Stimulated activated CD8-positive, alpha-beta memory T cell treated with anti-CD3 and anti-CD28 coated beads, Interleukin-2, amount 100 ng/mL, for 1 hour (primary cell): ENCODE measurements at places on chromosomes 7 and 10.
A peak's percentile ranks its signal among the peaks of the same experiment; 100 is the strongest.

- DNase-seq, result no peak
Observed at GRCh38 chr7:44284216-44284615, 41.2 kb downstream of the CAMK2B start.

- DNase-seq, result no peak
Observed at GRCh38 chr10:5971315-5971832, 6.0 kb downstream of the IL15RA start.

GRCh38 chr7:76133839-76134238, 67.9 kb upstream of the SRRM3 start:
- no peak for DNase-seq

DNA sequence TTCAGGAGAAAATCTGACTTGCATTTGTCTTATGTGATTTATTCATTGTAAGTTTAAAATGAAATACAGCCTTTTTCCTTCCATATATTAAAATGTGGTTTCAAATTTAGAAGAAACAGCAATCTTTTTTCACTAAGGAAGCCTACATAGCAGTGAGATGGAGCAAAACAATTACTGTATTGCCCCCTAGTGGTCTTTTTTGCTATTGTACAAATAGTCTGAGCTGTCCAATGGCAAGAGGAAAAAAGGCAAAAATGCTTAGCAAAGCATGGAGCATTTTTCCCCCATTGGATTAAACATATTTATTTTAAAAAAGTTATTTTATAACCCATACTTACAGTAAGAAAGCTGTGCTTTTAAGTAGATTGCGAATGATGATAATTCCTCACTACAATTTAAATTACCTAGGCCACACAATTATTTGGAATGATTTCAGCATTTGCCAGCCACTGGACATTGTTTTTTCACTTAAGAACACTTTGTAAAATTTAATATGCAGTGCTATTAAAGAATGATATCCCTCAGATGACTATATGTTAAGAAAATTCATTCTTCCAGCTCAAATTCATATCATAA, 119.5 kb downstream of the CPED1 start:
- no peak for DNase-seq

DNA sequence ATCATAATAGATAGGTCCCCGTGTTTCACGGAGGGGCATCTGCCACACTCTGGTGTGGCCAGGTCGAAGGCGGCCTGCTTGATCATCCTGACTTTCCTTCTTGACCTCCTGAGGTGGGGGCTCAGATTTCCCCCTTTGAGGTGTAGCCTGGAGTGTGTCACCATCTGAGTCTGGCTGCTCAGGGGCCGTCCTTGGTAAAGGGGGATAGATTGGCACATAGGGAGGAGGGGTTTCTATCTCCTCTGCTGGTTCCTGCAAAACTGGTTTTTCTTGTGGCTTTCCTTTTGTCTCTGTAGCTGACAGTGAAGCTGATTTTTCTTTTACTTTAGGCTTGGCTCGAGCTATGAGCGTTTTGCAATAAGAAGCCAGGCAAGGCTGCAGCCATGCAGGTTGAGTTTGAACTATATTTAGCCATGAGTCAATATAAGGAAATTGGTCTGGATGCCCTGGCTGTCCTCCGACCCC, 7.1 kb upstream of the ZNF117 start:
- DNase-seq, result no peak

- DNase-seq, result no peak
Observed at GRCh38 chr7:50729962-50730361, 52.7 kb downstream of the GRB10 start.

DNA sequence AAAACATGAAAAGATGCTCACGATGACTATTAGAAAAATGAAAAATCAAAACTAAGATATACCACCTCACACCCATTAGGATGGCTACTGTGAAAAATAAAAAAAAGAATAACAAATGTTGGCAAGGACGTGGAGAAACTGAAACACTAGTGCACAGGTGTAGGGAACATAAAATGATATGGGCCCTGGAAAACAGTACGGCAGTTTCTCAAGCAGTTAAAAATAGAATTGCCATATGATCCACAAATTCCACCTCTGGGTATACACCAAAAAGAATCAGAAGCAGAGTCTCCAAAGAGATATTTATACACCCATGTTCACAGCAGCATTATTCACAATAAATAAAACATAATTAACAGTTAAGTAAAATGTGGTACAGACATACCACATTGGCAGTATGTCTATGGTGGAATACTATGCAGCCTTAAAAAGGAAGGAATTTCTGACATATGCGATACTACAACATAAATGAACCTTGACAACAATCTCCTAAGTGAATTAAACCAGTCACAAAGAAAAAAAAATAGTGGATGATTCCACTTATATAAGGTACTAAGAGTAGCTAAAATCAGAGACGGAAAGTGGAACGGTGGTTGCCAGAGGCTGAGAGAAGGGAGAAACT, 69.7 kb downstream of the KMT2C start:
- no peak for DNase-seq

DNA sequence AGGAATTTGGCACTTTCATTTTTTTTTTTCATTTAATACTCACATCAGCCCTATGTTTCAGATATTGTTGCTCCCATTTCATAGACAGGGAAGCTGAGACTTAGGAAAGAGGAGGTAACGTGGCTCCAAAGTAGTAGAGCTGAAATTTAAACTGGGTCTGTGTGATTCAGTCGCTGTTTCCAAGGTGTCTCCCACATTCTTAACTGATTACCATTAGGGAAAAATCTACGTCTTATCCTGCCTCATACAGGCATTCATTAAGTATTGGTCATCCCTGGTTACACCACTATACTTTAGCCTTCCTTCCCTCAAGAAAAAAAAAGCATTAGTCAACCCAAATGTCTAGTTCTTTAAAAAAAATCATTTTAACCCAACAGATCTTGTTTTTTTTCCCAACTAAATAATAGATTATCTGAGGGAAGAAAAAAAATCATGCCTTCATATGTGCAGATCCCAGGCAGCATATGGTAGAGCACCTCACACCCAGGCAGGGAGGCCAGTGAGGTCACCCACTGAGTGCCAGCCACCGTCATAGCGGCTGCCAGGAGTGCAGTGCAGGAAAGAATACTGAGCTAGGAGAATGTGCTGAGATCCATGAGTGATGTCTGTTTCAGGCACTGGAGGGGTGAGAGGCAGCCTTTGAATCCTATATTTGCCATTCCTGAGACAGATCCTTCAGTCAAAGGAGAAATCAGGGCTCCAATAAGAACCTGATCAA, 59.0 kb upstream of the SORCS3 start:
- DNase-seq, result no peak

GRCh38 chr7:84105586-84105985, 89.0 kb downstream of the SEMA3A start:
- no peak for DNase-seq

DNA sequence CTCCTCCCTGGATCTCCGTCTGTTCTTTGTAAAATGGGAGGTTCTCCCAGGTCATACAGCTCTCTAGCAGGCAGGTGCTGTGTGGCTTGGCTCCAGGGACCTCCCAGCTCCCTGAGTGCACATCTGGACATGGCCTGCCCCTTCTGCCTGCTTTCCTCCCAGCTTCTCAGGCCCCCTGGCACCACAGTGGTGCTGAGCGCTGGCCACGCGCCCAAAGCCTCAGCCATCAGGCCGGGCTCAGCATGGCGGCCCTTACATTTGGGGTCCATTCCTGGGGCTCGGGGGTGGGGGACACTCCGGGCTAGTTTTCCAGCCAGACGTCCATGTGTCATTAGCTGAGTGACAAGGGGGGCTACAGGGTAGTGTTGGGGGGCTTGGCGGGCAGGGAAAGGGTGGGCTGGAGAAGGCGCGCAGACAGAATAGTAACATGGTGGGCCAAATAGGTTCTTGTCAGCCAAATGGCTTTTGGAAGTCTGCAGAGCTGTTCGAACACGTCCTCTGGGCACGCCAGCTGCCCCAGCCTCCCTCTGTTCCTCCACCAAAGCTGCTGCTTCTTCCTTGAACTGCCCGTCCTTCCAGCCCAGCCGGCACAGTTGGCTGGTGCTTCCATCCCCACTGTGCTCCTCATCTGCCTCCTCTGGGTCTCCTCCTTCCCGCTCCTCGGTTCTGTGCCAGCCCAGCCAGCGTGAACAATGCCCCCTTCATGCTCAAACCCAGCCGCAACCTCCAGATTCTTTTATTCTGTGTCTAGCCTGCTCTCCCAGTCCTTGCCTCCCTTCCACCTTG, 65.9 kb downstream of the GOLGA7B start:
- DNase-seq, result no peak

- DNase-seq, result no peak
Observed at GRCh38 chr7:23117841-23118240, 12.3 kb downstream of the KLHL7 start.

GRCh38 chr7:83267141-83267631, 104.5 kb upstream of the PCLO start:
- no peak for DNase-seq

DNA sequence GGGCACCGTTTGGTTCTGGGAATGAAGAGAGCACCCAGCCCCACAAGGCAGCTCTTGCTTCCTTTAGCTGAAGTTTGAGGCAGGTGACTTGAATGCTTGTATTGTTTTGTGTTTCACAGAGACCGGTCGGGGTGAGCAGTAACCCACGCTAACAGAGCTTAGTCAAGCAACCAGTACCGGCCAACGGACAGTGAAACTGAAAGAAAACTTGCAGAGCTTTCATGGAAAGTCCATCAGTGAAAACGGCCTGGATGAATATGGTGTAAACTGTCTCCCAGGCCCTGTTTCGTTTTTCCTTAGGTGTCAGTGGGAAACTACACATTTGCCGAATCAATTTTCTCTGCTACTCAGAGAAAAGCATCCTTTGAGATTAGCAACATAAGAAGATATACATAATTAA, 101.1 kb downstream of the LYZL1 start:
- no peak for DNase-seq

DNA sequence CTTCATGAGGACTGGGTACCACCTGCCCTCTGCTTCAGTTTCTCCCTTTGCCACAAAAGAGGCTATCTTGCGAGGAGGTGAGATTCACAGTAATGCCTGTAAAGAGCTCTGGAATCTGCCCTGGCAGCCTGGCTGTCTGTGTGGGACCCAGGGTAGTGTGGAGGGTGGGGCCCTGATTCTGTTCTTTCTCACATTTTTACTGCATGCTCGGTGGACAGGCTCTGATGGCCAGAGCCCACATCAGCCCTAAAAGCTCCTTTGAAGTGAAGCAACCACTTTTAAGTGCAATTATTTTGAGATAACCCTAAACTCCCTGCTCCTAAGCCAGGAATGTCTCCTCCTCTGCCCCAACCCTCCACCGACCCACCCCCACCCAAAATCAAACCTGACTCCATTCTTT, 92.1 kb upstream of the PODXL start:
- no peak for DNase-seq

GRCh38 chr10:118838364-118838763, 83.6 kb upstream of the CACUL1 start:
- DNase-seq, result no peak

DNA sequence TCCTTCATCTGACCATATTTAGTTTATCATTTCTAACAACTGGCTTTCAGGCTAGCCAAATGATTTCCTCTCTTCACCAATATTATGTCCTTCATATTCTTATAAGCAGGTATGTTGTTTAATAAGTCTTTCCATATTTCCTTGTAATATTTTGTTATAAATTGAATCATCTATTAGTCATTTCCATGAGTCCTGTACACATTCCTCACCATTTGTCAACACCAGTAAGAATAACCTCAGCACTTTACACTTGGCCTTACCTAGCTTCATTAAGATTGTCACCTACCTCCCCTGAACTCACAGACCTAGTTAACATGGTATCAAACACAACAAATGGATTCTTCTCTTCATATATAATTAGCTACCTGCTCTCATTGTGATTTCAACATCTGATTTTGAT, 282.3 kb downstream of the SEMA3D start:
- DNase-seq, result no peak

- DNase-seq, result no peak
Observed at GRCh38 chr10:121240011-121240410, 358.2 kb downstream of the FGFR2 start.

DNA sequence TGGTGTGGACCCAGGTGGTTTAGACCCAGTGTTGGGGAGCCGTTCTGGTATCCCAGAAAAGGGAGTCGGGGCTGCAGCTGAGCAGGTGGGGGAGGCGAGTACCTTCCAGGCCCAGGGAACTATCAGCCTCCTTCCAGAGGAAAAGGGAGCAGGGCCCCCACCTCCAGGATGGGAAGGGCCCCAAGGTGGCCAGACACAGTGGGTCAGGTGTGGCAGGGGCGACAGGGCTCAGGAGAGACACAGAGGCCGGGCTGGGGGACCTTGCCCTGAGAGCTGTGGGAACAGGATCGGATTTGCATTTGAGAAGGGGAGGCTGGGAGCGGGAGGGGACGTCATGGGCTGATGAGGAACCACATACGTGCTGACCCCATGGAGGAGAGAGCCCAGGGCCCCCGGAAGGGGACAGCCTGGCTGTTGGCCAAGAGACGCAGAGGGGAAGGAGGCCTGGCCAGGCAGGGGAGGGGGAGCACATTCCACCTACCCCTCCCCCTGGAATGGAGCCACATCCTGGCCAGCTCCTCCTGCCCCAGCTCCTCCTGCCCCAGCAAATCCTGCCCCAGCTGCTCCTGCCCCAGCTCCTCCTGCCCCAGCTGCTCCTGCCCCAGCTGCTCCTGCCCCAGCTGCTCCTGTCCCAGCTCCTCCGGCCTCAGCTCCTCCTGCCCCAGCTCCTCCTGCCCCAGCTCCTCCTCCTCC, 9.7 kb upstream of the TTYH3 start:
- DNase-seq, result no peak

- no peak for DNase-seq
Observed at GRCh38 chr10:87829986-87830729, 12.1 kb upstream of the ATAD1 start.

- DNase-seq, result peak; percentile 38
Observed at GRCh38 chr10:102673819-102674511, 29.7 kb downstream of the TRIM8 start.

DNA sequence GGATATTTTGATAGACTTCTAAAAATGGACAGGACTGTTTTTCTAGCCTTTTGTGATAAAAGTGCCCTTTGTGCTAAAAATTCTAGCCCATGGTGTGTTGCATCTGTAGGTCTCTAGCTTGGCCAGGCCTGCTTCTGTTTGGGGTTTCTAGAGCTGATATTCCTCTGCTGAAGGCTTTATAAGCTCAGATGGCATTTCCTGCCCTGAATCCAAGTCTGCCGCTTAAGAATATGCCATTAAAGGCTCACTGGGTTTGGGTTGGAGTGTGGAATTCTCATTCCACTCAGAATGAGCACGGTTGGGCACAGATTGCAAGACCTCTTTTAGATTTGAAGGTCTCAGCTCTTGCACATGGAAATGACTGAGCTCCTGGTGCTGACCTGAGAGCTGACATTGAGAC, 49.4 kb upstream of the IGFBP3 start:
- DNase-seq, result no peak

DNA sequence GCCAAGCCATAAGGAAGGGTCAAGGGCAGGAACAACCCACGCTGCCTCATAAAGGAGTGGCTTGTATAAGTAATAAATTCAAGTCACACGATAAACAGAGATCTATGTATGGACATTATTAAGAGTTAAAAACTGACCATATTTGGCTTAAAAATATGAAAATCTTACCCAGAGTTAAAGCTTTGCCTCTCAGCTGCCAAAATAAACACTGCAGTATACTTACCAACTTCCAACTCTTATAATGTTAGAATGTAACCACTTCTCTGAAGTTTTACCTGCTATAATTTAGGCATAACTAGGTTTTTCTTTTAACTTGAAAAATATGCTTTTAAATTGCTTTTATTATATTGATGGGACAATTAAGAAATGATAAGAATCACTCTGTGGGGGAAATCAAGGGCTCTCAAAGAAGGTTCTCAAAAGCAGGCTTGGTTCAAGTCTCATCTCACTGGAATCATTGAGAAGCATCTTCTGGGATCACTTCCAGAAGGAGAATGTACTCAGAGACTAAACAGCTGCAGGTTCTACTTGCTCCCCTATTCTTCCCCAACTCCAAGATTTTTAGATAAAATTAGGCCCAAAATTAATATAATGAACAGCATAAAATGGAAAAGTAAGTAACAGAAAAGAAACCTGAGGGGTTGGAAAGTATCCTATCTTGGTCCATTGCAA, 16.1 kb upstream of the CAV2 start:
- no peak for DNase-seq
